Activated naive CD4-positive, alpha-beta T cell treated with anti-CD3 and anti-CD28 coated beads, Interleukin-2, amount 50 U/mL, for 72 hours (primary cell): ENCODE measurements at places on chromosomes 12 and 14. TPM values are rescaled to one million over a fixed set of nuclear protein-coding genes. Genes with fewer than 3 reads are reported as not detected.

GRCh38 chr12:54993181-54993835, 8.7 kb upstream of the TESPA1 start:
- DNase-seq: peak; percentile 42

DNA sequence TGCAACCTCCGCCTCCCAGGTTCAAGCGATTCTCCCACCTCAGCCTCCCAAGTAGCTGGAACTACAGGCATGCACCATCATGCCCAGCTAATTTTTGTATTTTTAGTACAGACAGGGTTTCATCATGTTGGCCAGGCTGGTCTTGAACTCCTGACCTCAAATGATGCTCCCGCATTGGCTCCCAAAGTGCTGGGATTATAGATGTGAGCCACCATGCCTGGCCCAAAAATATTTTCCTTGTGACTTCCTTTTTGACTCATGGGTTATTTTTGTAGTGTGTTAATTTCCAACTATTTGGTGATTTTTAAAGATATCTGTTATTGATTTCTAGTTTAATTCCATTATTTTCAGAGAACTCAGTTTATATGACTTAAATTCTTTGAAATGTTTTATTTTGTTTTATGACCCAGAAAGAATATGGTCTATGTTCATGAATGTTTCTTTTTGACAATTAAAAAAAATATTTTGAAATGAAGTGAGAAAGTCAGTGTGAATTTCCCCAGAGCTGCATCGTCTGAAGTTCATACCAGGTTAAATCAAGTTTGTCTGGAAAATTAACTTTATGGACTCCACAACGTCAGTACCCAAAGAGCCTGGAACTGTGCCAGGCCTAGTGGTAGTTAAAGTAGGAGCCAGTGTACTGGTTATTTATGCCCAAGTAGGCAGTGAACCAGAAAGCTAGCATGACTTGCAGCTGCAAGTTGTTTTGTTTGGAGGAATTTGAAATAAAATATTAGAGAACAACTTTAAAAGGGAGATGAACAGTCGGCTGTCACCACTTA, 2.8 kb upstream of the CDKL1 start:
- DNase-seq: no peak

KRT2 gene
- not detected for total RNA-seq

DNA sequence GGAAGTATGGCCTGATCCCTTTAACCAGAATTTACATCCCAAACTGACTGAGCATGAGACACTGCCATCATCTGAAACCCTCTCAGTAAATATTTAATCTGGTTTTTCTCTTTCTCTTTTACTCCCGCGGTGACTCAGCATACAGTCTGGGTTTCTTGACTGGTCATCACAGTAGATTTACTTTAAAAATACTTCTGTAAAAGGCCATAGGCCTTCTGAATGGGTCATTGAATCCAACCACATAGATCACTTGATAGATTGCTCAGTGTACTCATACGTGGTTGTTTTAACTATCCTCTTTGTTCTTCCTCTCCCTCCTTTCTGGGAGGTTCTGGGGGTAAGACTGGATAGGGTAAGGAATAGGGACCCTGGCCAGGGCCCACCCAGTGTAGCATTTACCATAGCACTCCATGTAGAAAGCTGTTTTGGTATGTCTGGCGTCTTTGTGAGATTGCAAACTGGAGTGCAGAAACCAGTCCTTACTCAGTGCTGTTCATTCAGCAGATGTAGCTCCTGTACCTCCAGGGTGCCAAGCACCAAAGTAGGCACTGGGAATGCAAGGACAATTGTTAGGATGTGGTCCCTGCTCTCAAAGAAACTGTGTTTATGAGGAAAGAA, 165.7 kb downstream of the SRGAP1 start:
- no peak for DNase-seq

C14orf180 gene
- total RNA-seq: not detected

DNA sequence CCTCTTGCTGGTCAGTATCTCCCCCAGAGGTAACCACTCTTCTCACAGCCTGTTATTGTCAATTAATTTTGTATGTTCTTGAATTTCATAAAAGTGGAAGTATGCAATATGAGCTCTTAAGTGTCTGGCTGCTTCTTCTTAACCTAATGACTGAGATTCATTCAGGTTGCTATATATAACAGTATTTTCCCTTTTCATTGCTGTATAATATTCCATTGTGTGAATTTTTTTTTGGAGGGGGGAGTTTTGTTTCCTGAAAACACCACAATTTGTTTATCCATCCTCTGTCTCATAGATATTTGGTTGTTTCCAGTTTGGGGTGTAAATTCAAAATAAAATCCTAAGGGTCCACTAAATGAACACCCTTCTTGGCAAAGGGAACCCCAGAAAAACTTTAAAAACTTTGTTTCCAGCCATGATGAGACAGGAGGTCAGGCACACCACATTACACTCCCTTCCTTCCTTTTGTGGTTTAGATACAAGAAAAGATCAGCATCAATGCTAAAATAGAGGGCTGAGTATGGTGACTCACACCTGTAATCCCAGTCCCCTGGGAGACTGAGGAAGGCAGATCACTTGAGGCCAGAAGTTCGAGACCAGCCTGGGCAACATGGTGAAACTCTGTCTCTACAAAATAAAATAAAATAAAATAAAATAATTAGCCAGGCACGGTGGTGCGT, 4.1 kb upstream of the DAO start:
- DNase-seq: no peak

SERPINA9 gene
- not detected for total RNA-seq

LRRC9 gene
- total RNA-seq: 0.05 TPM

- DNase-seq: peak; percentile 6
Measured at GRCh38 chr12:26124446-26125399, at the start of gene BHLHE41. Gene BHLHE41 (minus strand): TSS chr12:26125037. CDS start chr12:26124779, 258 bp downstream.

DNA sequence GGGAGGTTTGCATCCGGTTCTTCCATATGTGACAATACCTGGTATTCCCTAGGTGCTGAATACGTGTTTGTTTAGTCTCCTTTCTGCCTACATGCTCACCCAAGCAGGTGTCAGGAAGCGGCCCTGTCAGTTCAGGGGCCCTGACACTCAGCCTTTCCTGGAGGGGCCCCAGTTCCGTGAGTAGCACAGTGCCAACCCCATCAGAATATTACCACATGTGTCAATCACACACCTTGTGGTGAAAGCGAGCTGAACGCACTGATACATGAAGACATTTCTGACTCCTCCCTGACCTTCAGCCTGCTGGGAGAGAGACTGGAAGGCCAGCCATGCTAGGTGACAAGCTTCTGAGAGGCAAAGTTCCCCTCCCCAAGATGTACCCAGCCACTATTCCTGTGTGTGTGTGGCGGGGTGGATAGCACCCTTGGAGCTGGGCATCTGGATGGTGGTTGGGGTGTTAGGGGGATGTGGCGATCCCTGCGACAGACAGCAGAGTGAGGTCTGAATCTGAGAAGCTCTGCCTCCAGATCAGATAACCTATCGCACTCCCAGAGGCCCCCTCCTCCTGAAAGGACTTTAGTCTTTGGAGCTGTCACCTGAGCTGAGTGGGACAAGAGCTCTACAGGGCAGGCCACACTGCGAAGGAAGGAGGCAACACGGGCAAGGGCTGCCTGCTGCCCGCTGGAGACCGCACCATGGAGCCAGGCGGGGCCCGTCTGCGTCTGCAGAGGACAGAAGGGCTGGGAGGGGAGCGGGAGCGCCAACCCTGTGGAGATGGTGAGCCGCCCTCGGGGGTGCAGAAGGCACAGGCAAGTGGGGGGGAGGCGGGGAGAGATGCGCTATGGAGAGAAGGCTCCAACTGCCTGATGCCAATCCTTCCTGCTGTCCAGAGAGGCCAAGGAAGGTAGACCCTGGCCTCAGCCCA, at the start of gene SOAT2:
SOAT2 (plus strand) TSS at position 604 of the 925 bp plus-strand sequence; CDS start at position 696, 92 bp downstream.
- DNase-seq: no peak

- no peak for DNase-seq
Measured at GRCh38 chr14:56482310-56482911, 97.2 kb upstream of the TMEM260 start.

AICDA gene
- not detected for total RNA-seq

DNA sequence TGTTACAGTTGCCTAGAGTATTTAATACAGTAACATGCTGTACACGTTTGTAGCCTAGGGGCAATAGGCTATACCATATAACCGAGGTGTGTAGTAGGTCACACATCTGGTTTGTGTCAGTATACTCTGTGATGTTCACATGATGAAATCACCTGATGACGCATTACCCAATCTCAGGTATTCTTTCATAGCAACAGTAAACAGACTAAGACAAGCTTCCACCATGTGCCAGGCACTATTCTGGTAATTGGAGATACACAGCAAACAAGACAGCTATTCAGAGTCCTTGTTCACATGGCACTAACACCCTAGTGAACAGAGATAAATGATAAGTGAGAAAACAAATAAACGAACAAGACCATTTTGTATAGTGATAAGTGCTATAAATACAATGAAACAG, 3.8 kb upstream of the PDE3A start:
- no peak for DNase-seq

DNA sequence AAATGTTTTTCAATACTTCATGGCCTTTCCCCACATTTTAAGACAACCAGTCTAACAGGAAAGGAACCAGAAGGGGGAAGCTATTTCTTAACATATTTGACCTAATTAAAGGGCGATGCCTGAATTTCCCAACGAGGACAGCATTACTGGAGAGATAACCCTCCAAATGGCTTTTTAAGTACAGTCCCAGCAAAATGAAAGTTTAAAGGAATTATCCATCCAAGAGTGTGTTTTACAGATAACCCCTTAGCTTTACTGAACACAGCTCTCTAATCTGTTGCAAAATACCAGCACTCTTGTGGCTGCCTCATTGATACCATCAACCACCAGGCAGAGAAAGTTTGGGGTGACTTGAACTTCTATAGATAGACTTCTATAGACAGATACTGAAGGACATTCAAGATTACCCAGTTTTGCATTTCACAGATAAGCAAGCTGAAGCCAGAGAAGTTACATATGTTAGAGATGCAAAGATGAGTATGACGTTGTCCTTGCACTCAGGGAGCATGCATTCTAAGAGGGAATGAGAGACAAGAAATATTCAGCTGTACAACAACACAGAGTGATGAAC, 41.3 kb upstream of the DUSP6 start:
- DNase-seq: no peak

HPD gene
- total RNA-seq: not detected

DNA sequence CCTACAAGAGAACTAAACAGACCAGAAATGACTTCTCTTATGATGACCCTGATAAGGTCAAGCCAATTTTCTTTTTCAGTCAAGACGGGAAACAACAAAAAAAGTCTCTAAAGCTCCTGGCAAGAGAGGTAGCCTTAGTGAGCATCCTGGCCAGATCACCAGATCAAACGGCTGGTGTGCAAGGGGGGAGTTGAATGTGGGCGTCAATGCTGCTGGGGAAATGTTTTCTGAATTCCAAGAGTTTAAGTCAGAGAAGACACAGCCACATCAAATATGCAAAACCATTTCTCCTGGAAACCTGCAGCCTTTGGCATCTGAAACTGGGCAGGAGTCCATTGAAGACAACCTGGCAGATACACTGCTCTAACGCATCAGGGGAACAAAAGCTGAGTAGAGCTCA, 16.0 kb upstream of the SELPLG start:
- DNase-seq: no peak
